ENCODE measurements at places on chromosomes 2 and 18.

DNA sequence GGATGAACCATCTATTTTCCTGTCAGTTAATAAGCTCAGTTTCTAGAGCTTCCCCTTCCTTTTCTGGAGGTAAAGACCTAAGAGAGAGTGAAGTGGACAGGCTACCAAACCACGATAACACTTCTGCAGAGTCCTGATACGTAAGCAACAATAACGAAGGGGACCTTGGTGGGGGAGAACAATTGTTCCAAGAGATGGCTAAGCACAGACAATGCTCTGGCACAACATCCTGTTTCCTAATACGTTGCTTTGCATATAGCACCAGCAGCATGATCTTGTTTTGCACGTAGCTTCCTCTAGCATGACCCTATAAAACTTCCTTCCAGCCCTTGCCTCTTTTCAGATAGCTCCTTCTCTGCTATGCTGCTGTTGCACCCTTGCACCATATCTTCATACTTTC, 247.3 kb downstream of the RAD51AP2 start:
- DNase-seq, result no peak

- no peak for DNase-seq
Observed at GRCh38 chr2:109421101-109421500, 192.7 kb downstream of the SEPTIN10 start.

GRCh38 chr18:21820033-21820810, 79.6 kb downstream of the MIB1 start:
- DNase-seq, result no peak

GRCh38 chr2:33240178-33240577, 236.3 kb upstream of the RASGRP3 start:
- DNase-seq, result no peak

GRCh38 chr2:184555352-184555751, 43.0 kb upstream of the ZNF804A start:
- no peak for DNase-seq

- DNase-seq, result no peak
Observed at GRCh38 chr2:85875350-85876050, 13.3 kb downstream of the ST3GAL5 start.

GRCh38 chr2:59182249-59182648, 941.1 kb upstream of the FANCL start:
- DNase-seq, result no peak

DNA sequence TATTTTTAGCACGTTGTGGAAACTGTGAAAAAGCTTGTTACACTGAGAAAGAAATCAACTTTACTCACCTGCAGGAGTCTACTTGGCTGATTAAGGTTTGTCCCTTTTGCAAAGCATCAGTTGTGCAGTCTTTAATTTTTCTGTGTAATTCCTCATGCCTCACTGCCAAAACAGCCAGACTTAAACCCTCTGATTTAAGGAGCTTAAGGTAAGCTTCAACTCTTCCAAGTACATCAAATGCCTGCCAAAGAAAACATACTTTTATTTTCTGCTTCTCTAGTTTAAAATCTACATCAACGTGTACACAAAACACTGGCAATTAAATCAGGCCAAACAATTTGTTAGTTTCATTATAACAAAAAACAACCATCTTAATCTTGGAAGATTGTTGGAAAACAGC, 98.0 kb upstream of the TTN start:
- DNase-seq, result no peak

GRCh38 chr2:1736997-1737480, 7.3 kb downstream of the PXDN start:
- DNase-seq, result no peak
